ENCODE measurements at places on chromosomes 7 and 10.

DNA sequence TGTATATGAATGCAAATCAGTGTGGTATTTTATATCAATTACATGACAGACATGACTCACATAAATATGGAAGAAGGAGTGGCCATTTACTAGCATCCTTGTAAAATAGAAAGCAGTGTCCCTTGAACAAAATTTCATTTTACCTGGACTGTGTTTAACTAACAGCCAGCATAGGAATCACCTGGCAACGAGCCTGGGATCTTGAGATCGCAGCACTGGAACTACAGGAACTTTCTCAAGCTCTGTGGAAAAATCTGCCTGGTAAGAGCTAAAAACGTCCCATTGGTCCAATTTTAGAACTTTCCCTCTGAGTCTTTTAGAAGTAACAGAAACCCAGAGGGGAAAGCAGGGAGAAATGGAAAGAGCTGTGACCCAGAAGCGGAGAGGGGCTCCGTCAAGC lies 68.9 kb upstream of the AMPH start:
- DNase-seq, result no peak

DNA sequence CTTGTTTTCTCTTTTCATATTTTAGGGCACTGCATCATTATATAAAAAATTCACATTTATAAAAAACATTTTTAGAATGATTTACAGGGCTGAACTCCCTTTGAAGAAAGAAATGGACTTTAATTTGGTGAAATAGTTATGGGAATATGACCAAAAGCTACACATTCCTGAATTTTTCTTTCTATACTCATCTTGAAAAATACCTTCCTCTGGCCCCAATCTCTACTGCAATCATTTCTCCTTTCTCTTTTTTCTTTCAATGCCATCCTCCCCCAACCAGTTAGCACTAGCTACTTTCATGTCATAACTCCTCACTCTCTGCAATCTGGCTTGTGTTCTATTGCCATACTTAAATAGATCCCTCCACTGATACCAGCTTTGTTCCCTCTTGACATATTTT lies 6.2 kb downstream of the WNT8B start:
- no peak for DNase-seq

GRCh38 chr7:13108061-13108460 lies 420.6 kb downstream of the ARL4A start:
- no peak for DNase-seq

DNA sequence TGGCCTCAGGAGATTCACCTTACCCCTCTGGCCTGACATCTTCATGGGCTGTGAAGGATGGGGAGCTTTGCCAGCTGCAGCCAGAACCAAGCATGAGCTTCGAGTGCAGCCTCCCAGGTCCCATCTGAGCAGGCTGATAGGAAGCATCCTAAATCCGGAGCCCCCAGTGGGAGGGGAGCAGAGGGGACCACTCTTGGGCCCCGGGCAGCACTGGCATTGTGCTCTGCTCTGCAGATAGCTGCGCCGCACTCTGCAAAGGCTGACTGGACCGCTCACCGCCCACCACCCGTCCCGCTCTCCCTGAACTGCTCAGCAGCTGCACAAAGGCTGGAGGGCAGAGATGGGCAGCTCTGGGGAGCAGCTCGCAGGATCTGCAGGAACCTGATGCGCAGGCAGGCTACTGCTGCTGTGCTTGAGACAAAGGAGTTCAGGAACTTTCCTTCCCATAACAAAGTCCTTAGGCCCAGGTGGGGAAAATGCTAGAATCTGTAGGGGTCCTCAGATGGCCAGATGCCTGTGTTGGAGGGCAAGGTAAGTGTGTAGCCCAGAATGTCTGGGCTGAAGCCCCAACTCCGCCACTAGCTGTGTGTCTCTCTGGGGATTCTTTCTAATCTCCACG lies 51.8 kb downstream of the ARHGAP22 start:
- DNase-seq, result no peak

- DNase-seq, result no peak
Measured at GRCh38 chr10:88236121-88236743, 346.9 kb downstream of the RNLS start.

DNA sequence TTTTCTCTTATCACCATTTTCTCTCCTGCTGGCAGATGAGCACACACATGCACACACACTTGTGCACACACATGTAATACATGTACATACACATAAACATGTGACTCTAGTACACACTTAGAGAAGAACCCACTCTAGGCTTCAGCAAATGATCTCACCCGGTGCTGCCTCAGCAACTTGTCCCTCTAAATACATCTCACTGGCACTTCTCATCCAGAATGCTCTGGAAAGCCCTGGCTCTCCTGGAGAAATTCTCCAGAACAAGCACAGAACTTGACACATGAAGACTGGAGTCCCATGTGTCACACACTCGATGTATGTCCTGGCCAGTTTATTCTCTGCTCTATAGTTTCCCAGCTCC lies 254.9 kb downstream of the ELMO1 start:
- no peak for DNase-seq

- no peak for DNase-seq
Measured at GRCh38 chr7:114622221-114622620, 207.6 kb downstream of the FOXP2 start.

Data from pancreas (tissue), 10 donors.